ENCODE measurements at places on chromosomes 11 and 22.

GRCh38 chr11:76708972-76709660 is 38.6 kb upstream of the LRRC32 start:
- no peak for DNase-seq

DNA sequence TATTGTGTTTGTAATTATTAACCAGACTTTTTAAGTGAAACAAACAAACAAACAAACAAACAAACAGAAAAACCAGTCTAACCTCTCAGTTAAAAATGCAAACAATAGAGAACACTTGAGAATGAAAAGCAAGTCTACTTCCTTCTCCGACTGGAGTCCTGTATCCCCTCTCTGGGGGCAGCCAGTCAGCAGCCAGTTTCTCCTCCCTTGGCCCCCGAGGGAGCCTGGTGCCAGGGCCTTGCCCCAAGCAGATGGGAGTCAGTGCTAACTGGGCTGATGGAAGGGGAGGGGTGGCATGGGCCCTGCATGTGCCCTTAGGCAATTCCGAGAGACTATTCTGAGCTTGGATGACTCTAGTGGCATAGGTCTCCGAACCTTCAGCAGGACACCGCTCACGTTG is 137.2 kb downstream of the GRIK4 start:
- DNase-seq = no peak

DNA sequence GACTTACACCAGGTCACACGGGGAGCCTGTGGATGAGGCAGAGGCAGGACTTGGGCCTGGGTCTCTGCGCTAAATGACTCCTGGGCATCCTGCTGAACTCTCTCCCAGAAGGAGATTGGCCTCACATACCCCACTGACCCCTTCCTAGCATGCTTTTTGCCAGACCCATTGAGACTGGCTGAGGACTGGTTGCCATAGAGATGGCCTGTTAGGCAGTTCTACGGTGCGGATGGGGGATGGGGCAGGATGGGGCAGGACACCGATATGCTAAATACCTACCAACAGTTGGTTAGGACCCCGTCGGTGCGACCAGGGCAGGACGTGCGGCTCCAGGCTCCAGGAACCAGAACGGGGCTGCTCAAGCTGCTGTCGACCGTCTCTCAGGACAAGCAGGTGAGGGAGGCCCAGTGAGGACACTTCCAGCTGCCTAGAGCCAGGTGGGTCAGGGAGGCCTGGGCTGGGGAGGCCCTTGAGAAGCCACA is at the start of gene TSGA10IP:
Gene TSGA10IP, plus strand, starts transcription at position 51 of the 482 bp plus-strand sequence. Its CDS starts 196 bp downstream, at position 247.
- DNase-seq = no peak

DNA sequence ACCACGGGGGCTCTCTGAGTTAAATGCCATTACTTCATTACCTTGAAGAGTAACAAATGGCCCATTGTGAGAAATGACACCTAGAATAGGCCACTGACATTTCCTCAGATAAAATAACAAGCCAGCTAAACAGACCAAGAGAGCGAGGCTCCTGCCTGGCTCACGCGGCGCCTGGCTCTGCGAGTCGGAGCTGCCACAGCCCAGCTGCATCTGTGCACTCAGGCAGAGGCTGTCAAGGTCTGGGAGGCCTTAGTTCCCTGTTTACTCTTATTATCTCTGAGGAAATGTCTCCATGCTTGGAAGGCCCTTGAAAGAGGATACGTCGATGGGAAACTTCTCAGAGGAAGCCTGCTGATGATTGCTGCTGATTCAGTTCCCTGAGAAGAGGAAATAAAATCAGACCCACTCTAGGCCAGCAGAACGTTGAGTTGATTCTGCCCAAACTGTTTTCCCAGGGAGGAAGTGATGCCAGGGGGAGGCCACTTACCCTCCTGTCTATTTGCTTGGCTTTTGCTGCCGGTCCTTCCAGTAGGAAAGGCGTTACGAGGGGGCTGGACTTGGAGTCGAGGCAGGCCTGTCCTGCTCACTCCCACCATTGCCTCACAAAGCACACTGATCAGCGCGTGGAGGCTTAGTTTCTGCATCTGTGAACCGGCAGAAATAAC is 208.8 kb downstream of the TBC1D22A start:
- DNase-seq = peak; percentile 69

DNA sequence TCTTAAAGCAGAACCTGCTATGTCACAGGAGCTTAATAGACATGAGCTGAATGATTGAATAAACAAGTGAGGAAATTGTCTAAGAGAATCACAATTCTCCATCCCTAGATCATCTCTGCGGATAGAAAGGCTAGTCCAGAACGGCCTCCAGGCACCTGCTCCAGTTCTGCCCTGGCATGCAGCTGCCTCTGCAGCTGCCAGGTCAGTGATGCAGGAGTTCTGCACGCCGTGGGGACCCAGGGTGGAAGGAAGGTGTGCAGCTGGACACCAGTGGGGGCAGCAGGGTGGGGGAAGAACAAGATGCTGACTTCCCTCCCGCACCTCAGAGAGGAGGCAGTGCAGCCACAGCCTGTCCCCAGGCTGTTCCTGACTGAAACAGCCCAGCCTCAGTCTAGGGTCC is 192.1 kb upstream of the NCAM1 start:
- DNase-seq = no peak

- peak; percentile 95 for DNase-seq
Observed at GRCh38 chr11:4459500-4459899, 10.4 kb downstream of the OR52K2 start.

- DNase-seq = no peak
Observed at GRCh38 chr11:59088162-59088561, 2.1 kb downstream of the GLYATL1B start.

DNA sequence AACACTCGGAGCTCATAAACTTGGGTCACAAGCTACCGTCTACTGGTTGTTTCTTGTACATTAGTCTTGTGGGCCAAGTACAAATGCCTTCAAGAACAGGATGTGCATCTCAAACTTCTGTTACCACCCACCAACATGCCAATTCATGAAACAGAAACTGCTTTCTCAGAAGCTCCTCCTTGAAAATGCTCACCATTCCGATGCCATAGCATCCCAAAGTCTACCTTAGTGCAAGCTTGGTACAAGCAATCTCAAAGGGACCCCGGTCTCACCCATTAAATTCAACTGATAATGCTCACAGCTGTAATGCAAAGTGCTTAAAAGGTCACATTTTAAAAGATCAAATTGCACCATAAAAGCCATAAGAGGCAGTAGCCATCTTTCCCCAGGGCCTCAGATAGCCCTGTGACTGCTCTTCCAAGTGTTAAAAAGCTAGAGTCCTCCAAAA is 31.8 kb upstream of the CCDC34 start:
- no peak for DNase-seq

DNA sequence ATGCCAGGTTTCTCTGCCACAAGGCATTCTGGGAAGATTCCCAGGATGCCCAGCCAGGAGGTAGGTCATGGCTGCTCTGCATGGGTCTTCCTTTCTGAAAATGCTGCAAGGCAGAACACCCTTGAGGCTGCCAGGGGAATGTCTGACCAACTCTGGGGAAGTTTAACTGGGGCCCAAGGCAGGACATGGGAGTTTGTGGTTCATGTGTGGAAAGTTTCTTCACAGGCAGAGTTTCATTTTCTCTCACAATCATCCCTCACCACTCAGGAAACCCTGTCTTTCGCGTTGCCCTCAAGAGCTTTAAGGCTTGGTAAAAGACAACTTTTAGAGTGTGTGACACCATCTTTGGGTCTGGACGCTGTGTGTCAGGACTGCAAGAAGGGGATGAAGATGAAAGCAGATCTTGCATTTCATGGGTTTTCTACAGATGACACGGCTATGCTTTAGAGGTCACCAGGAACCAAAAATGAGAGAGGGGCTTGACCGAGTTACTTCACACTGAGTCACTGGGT is 133.5 kb downstream of the CD44 start:
- peak; percentile 98 for DNase-seq

DNA sequence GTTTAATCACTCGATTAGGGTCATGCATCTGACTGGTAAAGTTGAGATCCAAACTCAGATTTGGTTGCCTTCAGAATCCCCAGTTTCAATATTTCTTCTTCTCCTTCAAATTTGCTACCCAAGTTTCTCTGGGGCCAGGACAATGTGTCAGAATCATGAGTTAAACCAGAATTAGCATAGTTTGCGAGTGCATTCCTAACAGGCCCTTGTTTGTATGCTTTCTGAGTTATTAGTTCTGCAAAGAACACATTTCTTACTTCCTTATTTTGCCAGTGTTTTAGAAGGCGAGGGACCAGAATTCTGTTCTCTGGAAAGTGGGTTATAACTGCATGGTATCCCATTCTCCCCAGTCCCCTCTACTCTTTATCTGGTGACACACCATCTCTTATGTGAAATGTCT is 112.0 kb downstream of the ARL14EP start:
- peak; percentile 19 for DNase-seq
